ENCODE measurements at places on chromosomes 5 and 9.

DNA sequence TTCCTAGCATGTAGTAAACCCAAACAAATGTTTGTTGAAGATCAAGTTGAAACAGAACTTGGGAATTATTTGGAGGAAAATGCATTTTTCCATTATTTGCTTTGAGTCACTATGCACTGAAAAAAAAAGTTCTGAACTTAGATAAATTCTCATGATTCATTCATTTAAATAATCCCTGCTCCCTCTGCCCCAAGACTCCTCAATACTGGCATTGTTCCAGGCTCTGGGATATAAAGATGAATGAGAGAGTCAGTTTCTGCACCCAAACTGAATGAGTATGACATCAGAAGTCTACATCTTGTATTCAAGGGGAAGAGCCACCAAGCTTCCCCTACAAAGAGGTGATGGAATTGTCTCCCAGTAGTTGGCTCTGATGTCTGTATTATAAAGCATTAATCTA, 123.9 kb downstream of the SEC61B start:
- DNase-seq = peak; percentile 74

GRCh38 chr5:132655821-132656773, 1.9 kb upstream of the IL13 start:
- peak; percentile 36 for DNase-seq

DNA sequence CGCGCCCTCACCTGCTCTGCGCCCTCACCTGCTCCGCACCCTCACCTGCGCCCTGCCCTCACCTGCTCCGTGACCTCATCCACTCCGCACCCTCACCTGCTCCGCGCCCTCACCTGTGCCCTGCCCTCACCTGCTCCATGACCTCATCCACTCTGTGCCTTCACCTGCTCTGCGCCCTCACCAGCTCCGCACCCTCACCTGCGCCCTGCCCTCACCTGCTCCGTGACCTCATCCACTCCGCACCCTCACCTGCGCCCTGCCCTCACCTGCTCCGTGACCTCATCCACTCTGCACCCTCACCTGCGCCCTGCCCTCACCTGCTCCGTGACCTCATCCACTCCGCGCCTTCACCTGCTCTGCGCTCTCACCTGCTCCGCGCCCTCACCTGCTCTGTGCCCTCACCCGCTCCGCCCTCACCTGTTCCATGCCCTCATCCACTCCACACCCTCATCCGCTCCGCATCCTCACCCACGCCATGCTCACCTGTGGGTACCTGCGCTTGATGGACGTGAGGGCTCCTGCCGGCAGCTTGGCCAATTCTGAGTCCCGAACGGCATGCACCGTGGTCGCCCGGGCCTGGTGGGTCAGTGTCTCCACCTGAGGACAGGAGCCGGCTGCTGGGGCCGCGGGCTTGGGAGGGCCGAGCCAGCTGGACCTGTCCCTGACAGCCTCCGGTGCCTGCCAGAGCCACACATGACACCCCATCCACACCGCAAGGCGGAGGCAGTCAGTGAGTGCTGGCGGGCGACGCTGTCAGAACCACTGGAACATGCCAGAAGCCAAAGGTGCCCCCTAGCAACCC, 35.6 kb upstream of the NSMF start:
- DNase-seq = no peak

DNA sequence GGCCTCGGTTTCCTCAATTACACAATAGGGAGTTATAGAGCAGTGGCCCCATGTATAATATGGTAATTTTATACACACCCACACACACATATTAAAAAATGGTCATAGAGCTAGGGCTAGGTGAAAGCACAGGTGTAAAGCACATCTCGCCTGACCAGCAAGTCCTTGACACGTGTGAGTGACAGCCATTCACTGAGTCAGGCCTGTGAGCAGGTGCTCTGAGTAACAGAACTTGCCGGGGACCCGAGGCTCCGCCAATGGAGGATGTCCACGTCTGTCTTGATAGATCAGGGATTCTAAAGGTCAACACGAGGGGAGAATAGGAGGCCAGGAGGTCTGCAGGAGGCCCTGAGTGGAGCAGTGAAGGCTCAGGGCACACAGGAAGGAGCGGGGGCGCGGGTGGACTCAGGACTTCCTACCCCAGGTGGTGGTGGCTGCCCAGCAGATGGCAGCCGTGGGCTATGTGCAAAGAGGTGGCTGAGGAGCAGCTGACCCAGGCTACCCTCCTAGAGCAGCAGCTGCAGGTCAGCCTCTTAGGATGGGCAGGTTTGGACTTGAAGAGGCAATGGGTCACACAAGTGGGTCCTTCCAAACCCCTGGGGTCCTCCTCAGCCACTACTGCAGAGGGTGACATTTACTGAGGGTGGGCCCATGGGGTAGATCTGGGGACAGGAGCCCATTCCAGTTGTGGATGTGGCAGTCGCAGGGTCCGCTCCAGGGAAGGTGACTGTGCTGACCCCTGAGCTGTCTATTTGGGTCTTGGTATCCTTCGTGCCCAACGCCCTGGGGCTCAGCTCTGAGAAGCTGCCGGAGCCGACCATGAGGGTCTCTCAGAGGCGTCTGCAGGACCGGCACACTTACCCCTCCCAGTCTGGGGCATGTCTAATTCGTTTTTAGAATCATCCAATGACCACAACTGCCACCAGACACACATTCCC, 45.9 kb downstream of the PRRT1B start:
- peak; percentile 71 for DNase-seq

DNA sequence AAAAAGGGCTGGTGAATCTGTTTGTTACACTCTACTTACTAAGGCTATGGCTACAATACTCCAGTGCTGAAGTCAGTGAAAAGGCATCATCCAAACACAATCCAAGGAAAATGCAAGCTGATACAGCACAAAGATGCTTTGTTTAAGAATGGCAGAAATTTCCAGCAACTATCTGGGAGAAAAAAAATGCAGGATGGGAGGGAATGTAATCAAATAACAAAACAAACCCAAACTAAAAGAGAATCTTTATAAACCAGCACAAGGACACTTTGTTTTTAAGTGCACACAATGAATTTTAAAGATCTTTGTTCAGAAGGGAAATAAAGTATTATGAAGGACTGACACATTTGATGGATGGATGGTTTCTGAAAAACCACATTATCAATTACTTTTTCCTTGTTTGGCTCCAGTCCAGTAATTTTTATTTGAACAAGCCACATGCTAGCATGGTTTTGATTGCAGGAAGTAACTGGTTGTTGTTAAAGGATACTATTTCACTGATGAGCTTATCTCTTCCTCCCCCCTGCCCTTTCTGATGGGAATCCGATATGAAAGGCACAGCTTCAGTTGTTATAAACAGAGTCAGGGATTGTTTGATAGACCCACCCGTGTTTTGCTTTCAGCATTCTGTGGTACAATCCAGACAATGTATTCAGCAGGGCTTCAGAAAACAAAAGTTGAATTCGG, 12.1 kb upstream of the TLE4 start:
- DNase-seq = no peak

- DNase-seq = no peak
Observed at GRCh38 chr5:132391247-132391646, 21.7 kb downstream of the SLC22A5 start.

- DNase-seq = no peak
Observed at GRCh38 chr9:94780516-94780950, 54.0 kb downstream of the AOPEP start.

DNA sequence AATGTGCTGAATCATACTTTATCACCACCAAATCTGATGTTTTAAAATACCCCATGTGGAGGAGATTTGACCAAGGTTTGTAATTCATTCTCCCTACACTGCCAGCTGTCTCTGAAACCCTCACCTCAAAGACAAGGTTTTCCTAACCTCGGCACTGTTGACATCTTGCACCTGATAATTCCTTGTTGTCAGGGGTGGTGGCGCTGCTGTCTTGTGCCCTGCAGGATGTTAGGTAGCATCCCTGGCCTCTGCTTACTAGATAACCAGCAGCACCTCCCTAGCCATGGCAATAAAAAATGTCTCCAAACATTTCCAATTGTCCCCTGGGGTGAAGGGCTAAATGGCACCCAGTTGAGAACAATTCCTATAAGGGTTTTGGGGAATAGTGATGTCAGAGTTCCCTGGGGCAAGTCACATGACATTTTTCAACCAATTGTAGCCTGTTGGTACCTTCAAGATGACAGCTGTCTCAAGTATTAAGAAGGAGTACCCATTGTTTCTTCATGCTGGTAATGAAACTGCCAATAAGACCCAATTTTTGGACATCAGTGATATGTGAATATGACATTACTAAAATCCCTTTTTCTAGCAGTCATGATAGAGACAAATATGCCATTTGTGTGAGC, 160.6 kb upstream of the PLCXD3 start:
- DNase-seq = no peak

DNA sequence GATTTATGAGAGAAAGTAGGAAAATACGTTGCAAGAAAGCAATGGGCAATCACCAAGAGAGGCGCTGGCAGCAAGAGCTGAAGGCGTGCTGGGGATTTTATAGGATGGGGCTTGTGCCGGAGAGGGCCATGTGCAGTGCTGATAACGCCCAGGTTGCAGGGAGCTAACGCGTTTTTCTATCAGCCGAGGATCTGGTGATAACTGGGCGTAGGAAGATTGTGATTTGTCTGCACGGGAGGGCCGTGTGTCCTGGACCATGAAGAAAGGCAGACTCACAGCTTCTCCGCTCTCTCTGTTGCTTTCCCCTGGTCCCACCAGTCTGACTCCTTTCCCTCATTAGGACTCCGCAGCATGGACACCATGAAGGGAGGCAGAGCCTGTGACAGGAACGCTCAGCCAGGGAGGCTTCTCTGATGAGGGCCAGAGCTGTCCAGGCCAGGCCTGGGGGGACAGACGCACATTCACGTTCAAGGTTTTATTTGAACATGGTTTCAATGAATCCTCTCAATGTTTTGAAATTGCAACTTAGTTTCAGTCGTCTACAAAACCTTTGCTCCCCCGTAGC, 11.9 kb upstream of the CACNA1B start:
- no peak for DNase-seq

DNA sequence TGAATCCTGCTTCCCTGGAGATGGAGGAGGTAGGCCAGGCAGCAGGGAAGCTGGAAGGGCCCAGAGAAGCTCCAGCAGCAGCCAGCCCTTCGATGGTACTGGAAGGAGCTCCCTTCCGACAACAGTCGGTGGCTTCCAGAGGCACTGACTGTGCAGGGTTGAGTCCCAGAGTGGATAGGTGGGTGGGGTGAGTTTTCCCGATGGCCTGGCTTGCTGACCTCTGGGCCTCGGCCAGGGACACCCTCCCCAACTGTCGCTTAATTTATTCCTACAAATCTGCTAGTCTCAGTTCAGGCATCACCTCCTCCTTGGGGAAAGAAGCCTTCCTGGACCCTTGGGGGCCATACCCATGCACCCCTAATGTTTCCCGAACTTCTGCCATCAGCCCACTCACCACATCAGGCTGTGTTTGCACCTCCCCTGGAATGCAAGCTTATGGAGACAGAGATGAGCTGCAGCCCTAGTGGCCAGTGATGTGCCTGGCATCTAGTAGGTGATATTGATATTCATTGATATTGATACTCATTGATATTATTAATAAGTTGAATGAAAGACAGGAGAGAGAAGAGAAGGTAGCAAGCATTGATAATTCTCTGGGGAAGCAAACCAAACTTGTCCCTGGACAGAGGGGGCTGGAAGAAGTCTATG, 104.6 kb upstream of the BOD1 start:
- DNase-seq = no peak

DNA sequence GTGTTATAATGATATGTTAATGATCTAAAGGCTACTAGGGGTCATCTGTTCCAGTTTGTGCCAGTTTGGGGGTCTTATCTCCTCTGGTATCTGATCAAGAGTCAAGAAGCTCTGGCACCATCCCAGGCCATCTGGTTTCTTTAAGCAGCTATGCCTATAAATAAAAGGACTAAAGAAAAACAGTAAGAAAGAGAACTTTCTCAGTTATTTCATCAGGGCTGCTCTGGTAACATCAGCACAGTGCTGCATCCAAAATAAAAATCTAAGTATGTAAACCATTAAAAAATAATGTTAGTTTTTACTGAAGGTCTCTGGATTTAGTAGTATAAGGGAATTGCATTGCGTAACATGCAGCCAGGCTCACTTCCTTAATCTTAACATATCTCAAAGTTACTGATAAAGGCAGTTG, 185.0 kb downstream of the NR2F1-AS1 start:
- peak; percentile 21 for DNase-seq
